ENCODE measurements at places on chromosomes 7 and 10. TPM values are rescaled to one million over a fixed set of nuclear protein-coding genes. Genes with fewer than 3 reads are reported as not detected.

ACTL6B gene
- not detected for total RNA-seq

CNTNAP2 gene
- 0.25 TPM for total RNA-seq

GRCh38 chr10:48768926-48769325, 84.3 kb downstream of the WDFY4 start:
- DNase-seq, result no peak

DNA sequence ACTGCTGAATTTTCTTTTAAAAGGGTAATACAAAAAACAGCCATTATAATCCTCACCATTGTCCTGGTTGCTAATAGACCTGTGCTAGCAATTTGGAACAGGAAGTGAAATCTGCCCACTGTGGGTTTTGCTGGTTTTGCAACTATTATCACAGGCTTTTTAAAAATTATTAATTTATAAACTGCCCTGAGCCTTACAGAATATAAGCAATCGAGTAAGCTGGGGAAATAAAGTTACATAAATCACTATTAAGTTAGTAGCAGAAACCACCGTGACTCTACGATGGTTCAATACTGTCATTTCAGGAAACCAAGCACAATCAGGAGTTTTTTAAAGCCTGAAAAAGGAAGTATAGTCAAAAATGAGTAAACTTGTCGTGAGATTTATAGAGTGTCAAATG, 62.3 kb downstream of the TMEM26 start:
- no peak for DNase-seq
